ENCODE measurements at places on chromosomes 1 and 21. TPM values are rescaled to one million over a fixed set of nuclear protein-coding genes. Genes with fewer than 3 reads are reported as not detected.

DNA sequence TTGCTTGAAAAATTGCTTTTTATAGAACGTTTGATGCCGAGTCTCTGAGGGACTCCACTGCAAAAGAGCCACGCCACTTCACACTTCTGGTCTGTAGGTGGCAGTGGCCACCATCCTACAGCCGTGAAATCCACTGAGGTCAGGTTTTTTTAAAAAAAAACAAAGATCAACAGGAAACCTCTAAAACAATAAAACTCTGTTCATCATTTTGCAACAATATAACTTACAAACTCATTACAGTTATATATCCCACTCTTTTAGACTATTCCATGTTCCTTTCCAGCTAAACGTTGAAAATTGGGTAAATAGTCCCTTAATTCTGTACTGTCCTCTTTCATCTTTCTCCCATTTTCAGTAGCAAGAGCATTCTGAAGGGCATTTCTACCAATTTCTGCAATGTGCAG, 64.6 kb upstream of the FMN2 start:
- DNase-seq: no peak
- H3K27me3 ChIP-seq: no peaks in the 10 kb centered on the region
- no peak overlapping the region for H3K4me3 ChIP-seq
- no peaks in the 10 kb centered on the region for H3K36me3 ChIP-seq

GRCh38 chr21:23890652-23891051, 1716.6 kb downstream of the MRPL39 start:
- no peak overlapping the region for H3K4me3 ChIP-seq
- H3K36me3 ChIP-seq: no peaks in the 10 kb centered on the region
- H3K27ac ChIP-seq: no peak overlapping the region
- H3K27me3 ChIP-seq: no peaks in the 10 kb centered on the region
- DNase-seq: no peak

DNA sequence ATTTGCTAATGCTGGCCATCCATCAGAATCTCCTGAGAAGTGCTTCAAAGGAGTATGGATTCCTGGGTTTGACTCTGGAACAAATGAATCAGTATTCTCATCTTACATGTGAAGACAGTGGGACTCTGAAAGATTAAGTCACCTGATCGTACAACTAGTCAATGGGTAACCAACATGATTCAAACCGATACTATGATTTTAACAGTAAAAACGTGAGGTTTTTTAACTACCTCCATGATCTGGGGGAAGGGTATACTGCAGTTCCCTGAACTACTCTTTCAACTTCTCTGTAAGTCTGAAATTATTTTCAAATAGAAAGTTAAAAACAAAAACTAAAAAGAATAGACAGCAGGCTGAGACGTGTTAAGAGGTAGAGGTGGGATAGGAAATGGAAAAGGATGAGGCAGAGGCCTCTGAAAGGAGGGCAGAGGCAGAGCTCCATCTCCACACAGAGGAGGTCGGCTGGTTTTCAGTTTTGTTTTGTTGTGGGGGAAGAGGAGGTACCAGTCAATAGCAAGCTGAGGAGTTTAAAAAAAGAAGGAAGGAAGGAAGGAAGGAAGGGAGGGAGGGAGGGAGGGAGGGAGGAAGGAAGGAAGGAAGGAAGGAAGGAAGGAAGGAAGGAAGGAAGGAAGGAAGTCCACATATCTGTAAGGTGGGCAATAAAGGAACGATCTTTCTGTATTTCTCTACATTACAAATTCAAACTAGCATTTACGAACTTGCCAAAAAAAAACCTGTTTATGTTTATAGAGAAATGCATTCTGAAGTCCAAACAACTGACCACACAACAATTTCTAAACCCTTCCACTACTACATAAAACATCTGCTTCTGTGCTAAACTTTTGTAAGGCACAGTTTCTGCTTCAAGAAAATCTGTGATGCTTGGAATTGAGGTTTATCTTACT, 213.1 kb downstream of the RERE start:
- H3K36me3 ChIP-seq: no peaks in the 10 kb centered on the region
- H3K4me1 ChIP-seq: peaks cover 2% of the 10 kb centered on the region
- H3K27me3 ChIP-seq: no peaks in the 10 kb centered on the region
- H3K27ac ChIP-seq: no peak overlapping the region
- DNase-seq: no peak

GRCh38 chr1:169474302-169474995, 11.3 kb downstream of the SLC19A2 start:
- no peak overlapping the region for H3K27ac ChIP-seq
- H3K27me3 ChIP-seq: no peaks in the 10 kb centered on the region
- H3K4me3 ChIP-seq: no peak overlapping the region

- H3K4me1 ChIP-seq: peaks cover 34% of the 10 kb centered on the region
- H3K27me3 ChIP-seq: no peaks in the 10 kb centered on the region
- H3K36me3 ChIP-seq: no peaks in the 10 kb centered on the region
- H3K27ac ChIP-seq: peak overlapping the region; percentile 58
Measured at GRCh38 chr1:18941221-18942141, 15.0 kb downstream of the IFFO2 start.

DNA sequence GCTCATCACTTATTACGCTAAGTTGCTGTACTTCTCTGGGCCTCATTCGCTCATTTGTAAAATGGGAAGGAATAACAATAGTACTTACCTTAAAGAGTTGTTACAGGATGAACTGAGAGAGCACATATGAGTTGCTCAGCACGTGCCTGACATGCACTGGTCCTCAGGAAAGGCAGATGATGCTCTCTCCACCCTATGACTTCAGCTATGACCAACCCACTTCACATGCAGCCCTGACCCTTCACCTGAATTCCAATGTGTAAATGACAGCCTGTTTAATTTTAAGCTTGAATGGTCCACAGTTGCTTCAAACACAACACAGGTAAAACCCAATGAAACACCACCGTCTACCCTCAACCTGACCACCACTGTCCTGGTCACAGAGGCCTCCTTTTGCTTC, 32.9 kb downstream of the GADD45A start:
- no peak overlapping the region for H3K4me3 ChIP-seq
- H3K27me3 ChIP-seq: no peaks in the 10 kb centered on the region
- DNase-seq: no peak
- H3K36me3 ChIP-seq: no peaks in the 10 kb centered on the region

GRCh38 chr1:2602311-2602835, 15.8 kb downstream of the PRXL2B start:
- no peak for DNase-seq
- H3K27ac ChIP-seq: no peak overlapping the region
- no peak overlapping the region for H3K4me3 ChIP-seq
- H3K36me3 ChIP-seq: no peaks in the 10 kb centered on the region

DNA sequence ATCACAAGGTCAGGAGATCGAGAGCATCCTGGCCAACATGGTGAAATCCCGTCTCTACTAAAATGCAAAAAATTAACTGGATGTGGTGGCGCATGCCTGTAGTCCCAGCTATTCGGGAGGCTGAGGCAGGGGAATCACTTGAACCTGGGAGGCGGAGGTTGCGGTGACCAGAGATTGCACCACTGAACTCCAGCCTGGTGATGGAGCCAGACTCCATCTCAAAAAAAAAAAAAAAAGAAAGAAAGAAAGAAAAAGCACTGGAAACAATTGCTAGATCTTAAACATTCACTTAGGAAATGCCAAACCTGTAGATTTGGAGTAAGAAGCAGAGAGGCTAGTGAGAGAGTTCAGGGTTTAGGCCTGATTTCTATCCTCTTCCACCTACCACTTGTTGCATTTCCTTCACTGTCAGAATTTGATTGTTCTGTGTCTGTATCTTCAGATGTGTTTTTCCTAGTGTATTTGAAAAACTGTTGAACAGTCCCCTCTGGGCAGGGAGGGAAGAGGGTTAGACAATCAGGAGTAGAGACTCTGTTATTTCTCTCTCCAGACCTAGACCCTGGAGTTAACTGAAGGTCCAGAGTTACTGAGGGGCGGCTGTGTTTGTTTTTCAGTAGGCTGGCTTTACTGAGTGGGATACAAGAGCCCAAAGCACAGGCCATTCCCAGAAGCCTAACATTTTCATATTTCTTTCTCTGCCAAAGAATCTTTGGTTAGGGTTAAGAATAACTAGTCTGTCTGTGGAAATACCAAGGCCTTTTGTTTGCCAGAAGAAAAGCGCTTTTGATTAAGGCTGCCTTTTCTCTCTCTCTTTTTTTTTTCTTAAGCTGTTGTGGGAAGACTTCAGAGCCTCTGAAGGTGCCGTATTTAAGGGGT, 31.1 kb upstream of the MACF1 start:
- no peaks in the 10 kb centered on the region for H3K27me3 ChIP-seq
- H3K4me3 ChIP-seq: no peak overlapping the region
- DNase-seq: no peak
- H3K4me1 ChIP-seq: peaks cover 8% of the 10 kb centered on the region
- no peak overlapping the region for H3K27ac ChIP-seq

GRCh38 chr21:25732091-25732760, 2.5 kb downstream of the ATP5PF start:
- H3K27me3 ChIP-seq: no peaks in the 10 kb centered on the region
- no peak for DNase-seq
- H3K27ac ChIP-seq: no peak overlapping the region
- no peaks in the 10 kb centered on the region for H3K36me3 ChIP-seq

DNA sequence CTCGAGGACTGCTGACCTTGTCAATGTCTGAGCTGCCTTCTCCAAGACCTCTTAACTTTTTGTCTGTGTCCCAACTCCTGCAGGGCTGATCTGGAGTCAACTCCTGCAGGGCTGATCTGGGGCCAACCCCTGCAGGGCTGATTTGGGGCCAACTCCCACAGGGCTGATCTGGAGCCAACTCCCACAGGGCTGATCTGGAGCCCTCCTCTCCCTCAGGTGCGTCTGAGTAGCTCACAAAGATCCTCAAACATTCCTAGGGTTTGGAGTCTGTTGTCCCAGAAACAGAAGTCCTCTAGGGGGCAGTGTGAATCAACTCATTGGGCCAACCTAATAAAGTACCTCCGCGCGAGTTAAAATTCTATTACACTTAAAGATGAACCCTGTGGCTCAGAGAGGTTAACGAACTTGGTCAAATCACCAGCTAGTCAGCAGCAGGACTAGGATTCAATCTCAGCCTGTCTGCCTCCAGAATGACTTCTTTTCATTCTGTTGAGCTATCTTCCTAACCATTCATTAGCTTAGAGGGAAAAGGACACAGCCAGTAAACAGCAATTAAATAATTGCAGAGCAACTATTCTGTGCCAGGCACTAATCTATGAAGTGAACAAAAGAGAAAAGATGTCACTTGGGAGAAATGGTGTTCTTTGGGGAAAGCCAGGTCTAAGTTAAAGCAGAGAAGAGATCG, 17.2 kb upstream of the RLF start:
- no peak overlapping the region for H3K27ac ChIP-seq
- H3K4me3 ChIP-seq: no peak overlapping the region
- no peaks in the 10 kb centered on the region for H3K27me3 ChIP-seq
- H3K4me1 ChIP-seq: peaks cover 7% of the 10 kb centered on the region
- H3K36me3 ChIP-seq: no peaks in the 10 kb centered on the region

- DNase-seq: peak; percentile 46
- H3K36me3 ChIP-seq: no peaks in the 10 kb centered on the region
- H3K4me3 ChIP-seq: no peak overlapping the region
- no peaks in the 10 kb centered on the region for H3K4me1 ChIP-seq
- H3K27me3 ChIP-seq: no peaks in the 10 kb centered on the region
Measured at GRCh38 chr1:25754470-25755181, 45.4 kb upstream of the SELENON start.

DNA sequence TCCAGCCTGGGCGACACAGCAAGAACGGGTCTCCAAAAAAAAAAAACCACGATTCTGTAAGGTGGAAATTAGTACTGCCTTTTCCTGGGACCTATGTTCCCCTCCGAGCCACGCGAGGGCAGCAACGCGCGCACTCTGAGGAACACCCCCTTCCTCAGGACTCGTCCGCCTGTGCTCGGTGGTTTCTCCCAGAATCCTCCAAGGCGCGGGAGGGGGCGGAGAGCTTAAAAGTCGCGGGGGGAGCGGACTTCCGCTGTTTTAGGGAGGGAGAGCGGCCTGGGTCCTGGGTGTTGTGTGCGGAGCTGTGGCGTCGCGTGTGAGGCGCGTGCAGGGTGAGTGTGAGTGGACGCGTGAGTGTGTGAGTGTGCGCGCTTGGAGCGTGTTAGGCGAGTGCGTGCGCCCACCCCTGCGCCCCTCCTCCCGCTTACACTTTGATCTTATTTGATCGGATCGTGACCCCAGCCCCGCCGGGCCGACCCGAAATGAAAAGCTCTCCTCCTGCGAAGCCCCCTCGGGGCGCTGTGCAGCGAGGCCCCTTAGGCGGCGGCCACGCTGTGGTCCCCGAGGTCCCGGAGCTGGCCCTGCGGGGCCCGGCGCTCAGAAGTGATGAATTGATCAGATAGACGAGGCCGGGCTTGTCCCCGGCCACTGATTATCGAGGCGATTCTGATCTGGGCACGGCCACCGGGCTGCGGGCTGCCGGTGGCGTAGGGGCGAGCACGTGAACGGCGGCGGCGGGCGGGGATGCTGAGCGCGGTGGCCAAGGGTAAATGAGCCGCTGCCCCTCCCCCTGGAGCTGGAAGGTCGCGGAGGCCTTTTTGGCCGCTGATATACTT, 9.6 kb downstream of the TMEM167B start:
- no peaks in the 10 kb centered on the region for H3K4me1 ChIP-seq
- peak overlapping the region; percentile 96 for H3K27ac ChIP-seq
- H3K27me3 ChIP-seq: no peaks in the 10 kb centered on the region

- H3K4me3 ChIP-seq: no peak overlapping the region
- no peaks in the 10 kb centered on the region for H3K27me3 ChIP-seq
- H3K36me3 ChIP-seq: no peaks in the 10 kb centered on the region
- peak; percentile 76 for DNase-seq
- peaks cover 12% of the 10 kb centered on the region for H3K4me1 ChIP-seq
Measured at GRCh38 chr1:59071289-59071688, 225.6 kb upstream of the FGGY start.

DNA sequence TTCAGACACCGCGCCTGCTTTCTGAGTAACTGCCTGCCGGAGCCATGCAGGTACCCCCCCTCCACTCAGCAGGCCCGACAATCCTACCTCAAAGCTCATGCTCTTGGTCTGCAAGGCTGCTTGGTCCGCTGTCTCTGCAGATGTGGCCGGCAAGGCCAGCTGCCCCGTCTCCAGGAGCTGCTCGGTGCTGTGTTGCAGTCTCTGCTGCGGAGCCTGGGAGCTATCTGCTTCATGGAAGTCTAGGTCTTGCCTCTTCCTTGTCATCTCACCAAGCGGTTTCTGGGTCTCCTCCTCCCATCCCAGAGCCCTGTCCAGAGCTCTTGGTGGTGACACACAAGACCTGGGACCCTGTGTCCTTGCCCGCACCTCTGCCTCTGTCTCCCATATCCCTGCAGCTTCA, 24.0 kb upstream of the GNPAT start:
- no peak overlapping the region for H3K4me3 ChIP-seq
- no peaks in the 10 kb centered on the region for H3K36me3 ChIP-seq
- no peaks in the 10 kb centered on the region for H3K4me1 ChIP-seq
- no peaks in the 10 kb centered on the region for H3K27me3 ChIP-seq
- no peak overlapping the region for H3K27ac ChIP-seq
- DNase-seq: no peak

GORAB gene
- 8.7 TPM for total RNA-seq

SLC30A7 gene
- total RNA-seq: 19.8 TPM

C1orf105 gene
- total RNA-seq: 0.36 TPM

GJA9 gene
- 0.28 TPM for total RNA-seq

IL12RB2 gene
- total RNA-seq: 0.18 TPM
